ENCODE measurements at places on chromosomes 2 and 18.

DNA sequence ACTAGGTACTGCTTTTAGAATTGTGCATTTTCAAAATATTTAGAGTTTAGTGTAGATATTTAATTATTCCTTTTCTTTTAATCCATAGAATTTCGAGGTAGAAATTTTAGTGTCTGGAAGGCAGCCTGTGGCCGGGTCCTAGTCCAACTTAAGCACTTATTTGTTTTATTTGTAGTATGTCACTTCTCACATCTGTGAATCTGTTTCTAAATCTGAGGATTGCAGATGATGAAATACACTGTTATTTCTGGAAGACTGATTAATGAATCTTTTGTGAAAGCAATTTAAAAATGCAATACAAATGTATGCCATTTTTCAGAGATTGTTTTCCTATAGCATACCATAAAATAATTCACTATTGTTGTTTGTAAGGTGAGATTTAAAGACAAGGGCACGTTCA lies 483.9 kb upstream of the TRIB2 start:
- peak; percentile 35 for DNase-seq

DNA sequence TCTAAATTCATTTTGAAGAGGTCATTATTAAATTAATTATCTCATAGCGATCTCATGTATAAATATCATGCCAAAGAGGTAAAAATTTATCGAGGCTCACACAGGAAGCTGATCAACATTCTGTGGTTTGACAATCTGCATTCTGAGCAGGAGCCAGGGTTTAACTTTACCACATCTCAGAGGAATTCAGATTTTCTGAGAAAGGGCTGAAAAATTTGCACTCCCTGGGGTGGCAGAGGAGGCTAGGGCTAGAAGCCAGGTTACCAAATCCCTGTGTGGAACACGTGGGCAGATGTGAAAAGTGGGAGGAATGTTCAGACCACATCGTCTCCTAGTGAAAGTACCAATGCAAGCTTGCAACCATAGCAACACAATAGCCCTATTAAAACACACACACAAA lies 63.5 kb upstream of the CTLA4 start:
- DNase-seq, result peak; percentile 84

DNA sequence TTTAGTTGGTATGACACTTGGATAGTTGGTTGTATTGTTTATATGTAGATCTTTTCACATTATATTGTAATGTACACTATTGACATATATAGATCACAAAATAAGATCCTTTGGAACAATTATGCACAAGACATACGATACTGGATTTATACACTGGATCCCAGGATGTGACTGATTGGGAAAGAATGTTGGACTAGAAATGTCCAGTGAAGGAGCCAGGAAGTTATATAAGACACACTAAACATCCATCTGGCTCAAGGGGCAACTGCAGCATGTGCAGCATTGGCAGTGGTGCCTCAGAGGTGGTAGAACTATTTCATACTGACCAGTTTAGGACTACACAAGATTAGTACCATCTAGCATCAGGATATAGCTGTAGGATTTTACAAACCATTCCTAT lies 104.9 kb downstream of the TRABD2A start:
- peak; percentile 38 for DNase-seq

- DNase-seq, result peak; percentile 62
Observed at GRCh38 chr2:46298522-46299353, 1.5 kb downstream of the EPAS1 start.

DNA sequence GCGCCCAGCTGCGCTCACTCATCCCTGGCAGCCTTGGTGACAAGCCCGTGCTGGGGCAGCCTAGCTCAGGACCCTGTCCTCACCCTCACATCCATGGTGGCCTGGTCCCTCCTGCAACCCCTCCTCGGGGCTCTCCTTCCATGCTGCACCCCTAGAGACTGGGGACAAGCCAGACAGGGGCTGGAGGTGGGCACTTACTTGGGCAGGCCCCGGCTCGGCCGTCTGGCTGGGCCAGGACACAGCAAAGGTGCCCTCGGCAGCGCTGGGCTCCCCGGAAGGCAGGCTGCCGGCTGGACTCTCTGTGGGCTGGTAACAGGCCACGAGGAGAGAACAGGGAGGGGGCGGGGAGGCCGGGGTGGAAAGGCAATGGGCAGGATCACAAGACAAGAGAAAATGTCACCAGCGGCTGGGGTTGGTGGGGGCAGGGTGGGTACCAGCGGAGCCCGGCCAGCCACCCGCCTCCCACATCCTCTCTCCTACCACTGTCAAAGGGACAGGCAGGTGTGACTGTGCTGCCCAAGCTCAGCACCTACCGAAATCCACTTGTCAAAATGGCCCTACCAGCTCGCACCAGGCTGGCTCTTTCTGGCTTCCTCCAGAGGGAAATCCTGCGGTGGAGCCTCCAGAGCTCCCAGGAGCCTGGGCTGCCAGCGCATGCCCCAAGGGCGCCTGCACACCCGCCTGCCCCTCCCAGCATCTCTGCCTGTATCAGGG lies 54.7 kb downstream of the BIN1 start:
- no peak for DNase-seq

GRCh38 chr2:239499726-239500573 lies 99.1 kb upstream of the HDAC4 start:
- no peak for DNase-seq

- DNase-seq, result no peak
Observed at GRCh38 chr2:215532844-215533243, 97.0 kb upstream of the FN1 start.

- DNase-seq, result no peak
Observed at GRCh38 chr2:69231612-69232277, 155.3 kb downstream of the GFPT1 start.

- no peak for DNase-seq
Observed at GRCh38 chr2:4507661-4508060, 804.3 kb downstream of the DCDC2C start.

DNA sequence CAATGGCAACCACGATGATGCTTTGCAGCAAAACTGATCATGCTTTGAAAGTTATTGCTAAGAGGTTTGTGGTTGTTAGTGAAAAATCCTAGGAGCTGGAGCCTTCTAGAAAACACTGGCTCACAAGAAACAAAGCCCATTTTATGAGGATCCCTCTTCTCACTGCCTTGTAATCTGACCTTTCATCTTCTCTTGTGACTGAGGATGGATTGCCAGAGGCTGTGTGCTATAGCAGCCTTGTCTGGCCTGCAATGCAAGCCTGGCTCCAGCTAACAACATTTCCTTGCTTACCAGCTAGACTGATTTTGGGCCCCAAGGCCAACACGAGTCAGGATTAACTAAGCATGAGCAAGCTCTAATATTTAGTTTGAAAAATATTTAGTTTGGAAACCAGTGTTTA lies 13.1 kb downstream of the PIEZO2 start:
- no peak for DNase-seq

GRCh38 chr2:64410671-64411070 lies 43.3 kb upstream of the LGALSL start:
- no peak for DNase-seq

GRCh38 chr2:80830891-80831290 lies 526.3 kb upstream of the LRRTM1 start:
- DNase-seq, result no peak

DNA sequence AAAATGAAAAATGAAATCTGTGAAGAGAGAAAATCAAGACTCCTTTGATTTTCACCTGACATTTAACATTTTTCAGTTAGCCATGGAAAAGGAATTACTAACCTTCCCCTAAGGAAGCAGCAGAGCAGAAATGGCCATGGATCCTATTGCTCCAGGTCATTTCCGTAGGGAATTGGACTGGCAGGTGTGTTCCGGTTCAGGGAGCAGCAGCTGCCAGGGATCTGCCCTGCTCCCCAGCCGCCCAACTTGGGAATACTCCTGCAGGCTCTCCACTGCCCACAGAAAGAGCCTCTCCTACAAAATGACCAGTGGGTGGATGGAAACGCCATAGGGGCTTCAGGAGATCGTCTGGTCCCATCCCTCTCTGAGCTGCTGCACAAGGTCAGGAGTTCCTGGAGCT lies 86.0 kb upstream of the MAPK4 start:
- DNase-seq, result no peak

GRCh38 chr2:220143336-220143735 lies 515.9 kb downstream of the SLC4A3 start:
- peak; percentile 70 for DNase-seq

DNA sequence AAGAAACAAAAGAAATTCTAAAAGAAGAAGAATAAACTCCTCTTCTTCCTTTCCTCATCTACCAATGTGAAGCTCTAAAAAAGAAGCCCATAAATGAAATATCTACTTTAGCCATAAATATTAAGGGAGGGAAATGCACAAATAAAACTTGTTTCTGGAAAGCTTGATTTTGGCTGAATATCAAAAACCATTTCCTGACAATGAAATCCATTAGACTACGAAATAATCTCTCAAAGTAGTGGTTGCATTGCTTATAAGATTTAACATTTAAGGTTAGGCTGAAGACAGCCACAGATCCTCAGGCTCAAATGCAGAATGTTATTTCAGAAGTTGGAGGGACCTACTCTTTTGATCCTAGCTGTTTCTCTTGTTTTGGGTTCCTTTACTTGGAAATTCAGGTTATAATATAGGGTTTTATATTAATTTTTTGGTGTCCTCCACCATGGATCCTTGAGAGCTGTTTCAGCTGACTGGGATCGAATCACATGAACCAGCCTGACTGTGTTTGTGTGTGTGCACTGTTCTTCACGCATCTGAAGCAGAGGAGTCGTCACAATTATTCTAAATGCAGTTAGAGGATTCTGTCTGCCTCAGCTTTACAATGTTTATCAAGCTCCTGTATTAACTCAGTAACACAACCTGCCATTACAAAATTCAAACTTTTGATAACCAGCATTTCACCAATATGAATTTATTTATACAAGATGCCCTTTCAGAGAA lies 474.8 kb downstream of the ARHGAP15 start:
- no peak for DNase-seq

- peak; percentile 30 for DNase-seq
Observed at GRCh38 chr2:119174216-119174992, 15.9 kb upstream of the C1QL2 start.

DNA sequence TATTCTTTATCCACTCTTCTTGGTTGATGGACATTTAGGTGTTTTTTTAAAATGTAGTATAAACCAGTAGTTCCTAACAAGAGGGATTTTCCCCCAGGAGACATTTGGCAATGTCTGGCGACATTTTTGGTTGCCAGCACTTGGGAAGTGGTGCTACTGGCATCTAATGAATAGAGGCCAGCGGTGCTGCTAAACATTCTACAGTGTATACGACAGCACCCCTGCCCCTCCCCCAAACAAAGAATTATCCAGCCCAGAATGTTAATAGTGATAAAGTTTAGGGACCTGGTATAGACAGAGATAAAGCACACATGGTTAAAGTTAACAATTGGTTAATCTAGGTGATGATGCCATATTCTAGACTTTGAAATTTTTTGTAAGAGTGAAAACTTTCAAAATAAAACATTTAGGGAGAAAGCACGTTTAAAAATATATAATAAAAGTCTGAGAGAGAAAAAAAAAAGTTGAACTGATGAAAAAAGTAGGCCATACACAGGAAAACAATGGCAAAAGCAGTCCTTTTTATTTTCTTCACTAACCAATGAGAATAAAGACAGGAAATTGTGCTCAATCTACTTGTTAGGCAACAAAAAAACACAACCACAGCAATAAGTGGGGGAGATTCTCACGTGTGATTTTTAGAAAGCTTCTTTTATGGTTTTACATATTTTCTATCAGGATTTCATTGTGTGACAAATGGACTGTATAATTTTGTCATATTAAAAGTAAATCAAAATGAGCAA lies 14.8 kb downstream of the FBXO48 start:
- DNase-seq, result no peak

- DNase-seq, result peak; percentile 35
Observed at GRCh38 chr2:219681694-219682300, 54.4 kb downstream of the SLC4A3 start.

DNA sequence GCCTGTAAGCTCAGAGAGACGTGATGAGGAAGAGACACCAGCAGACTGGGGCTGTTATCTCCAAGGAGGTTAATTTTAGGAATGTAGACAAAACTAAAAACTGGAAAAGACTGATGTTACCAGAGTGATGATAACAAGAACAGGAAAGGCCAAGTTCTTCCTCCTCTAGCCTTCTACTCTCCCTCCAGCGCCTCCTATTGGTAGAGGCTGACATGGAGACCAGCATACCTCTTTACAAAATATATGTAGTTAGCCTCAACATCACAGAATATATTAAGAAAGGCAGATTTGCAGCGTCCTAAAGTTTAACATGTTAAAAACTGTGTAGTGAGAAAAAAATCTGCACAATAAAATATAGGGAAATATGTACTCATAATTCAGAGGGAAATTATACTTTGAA lies 66.0 kb downstream of the TCF4 start:
- peak; percentile 30 for DNase-seq

GRCh38 chr2:149781263-149781808 lies 193.8 kb upstream of the MMADHC start:
- no peak for DNase-seq

DNA sequence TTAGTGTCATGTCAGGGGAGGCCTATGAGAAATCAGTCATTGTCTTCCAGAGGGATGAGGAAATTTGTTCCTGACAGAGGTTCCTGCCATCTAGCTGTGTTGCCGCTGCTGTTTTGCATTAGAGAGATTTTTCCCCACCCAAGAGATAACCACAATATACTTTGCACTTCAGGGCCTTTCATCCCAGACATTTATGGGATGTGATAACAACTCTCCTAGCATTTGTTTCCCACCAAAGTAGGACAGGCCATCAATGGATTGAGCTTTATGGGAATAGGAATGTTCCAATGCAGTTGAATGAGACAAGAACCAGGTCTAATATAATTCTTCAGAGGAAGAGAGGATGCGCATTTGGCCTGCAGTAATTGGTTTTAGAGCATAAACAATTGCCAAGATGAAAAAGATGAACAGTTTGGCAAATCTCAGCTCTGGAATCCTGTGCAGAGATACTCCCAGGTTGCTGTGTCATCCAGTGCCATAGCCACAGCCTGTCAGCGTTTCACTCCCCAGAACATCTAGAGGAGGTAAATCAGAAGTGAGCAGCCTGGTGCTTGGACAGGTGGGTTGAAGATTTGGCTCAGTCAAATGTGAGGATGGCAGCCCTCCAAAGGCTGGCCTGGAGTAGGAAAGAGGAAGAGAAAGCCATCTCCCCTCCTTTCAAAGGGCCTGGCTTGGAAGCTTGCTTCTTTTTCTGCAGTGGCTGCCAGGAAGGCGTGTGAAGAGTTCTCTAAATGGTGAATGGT lies 93.7 kb upstream of the SETBP1 start:
- peak; percentile 54 for DNase-seq

DNA sequence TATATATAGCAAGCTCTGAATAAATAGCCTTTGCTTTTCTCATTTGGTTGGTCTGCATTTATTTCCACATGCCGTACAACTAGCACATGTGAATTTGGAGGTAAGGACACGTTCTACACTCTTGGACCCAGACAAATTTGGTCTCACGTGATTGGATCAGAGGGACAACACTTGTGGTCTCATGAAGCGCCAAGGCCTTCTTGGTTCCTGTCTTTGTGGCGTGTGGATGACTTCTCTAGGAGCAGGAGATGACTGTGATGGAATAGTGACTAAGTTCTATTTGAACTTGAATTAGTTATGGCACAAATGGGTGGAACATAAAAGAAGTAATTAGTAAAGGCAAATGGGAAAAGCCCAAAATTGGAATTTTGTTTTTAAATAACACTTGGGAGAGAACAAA lies 206.9 kb downstream of the BCL2 start:
- no peak for DNase-seq

- DNase-seq, result no peak
Observed at GRCh38 chr18:24561369-24561965, 101.0 kb downstream of the HRH4 start.
